ENCODE measurements at places on chromosomes 4 and X.

GRCh38 chrX:109774706-109775105, 41.6 kb upstream of the ACSL4 start:
- no peaks in the 10 kb centered on the region for H3K4me1 ChIP-seq
- no peak for DNase-seq
- H3K4me3 ChIP-seq = no peak overlapping the region
- no peaks in the 10 kb centered on the region for H3K27me3 ChIP-seq

GRCh38 chrX:12771445-12772069, 19.7 kb upstream of the PRPS2 start:
- H3K36me3 ChIP-seq = no peaks in the 10 kb centered on the region
- H3K4me1 ChIP-seq = no peaks in the 10 kb centered on the region
- DNase-seq = peak; percentile 79
- H3K27me3 ChIP-seq = no peaks in the 10 kb centered on the region

- no peak overlapping the region for H3K4me3 ChIP-seq
- H3K27ac ChIP-seq = no peak overlapping the region
- H3K4me1 ChIP-seq = no peaks in the 10 kb centered on the region
- no peaks in the 10 kb centered on the region for H3K27me3 ChIP-seq
- DNase-seq = no peak
Measured at GRCh38 chr4:7847206-7847605, 92.5 kb downstream of the AFAP1 start.

- no peak overlapping the region for H3K27ac ChIP-seq
- DNase-seq = no peak
- no peaks in the 10 kb centered on the region for H3K36me3 ChIP-seq
- H3K4me3 ChIP-seq = no peak overlapping the region
- no peaks in the 10 kb centered on the region for H3K27me3 ChIP-seq
- peaks cover 12% of the 10 kb centered on the region for H3K4me1 ChIP-seq
Measured at GRCh38 chrX:39331082-39331704, 529.9 kb downstream of the MID1IP1 start.

DNA sequence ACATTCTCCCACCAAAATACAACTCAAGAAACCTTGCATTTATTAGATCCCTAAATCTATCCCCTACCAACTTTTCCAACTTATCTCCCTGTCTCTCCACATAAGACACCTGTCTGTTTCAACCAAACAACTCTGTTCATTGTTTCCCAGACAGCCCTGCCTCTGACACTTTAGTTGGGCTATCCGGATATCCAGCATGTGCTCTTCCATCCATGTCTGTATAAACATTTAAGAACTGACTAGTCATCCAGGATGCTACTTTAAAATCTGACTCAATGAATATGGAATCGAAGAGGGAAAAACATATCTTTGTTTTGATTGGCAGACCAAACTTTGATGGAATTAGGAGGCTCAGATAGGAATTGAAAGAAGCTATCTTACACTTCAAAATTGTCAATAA, 143.2 kb upstream of the DCAF8L1 start:
- H3K27ac ChIP-seq = no peak overlapping the region
- H3K27me3 ChIP-seq = no peaks in the 10 kb centered on the region
- H3K4me3 ChIP-seq = no peak overlapping the region
- no peak for DNase-seq

DNA sequence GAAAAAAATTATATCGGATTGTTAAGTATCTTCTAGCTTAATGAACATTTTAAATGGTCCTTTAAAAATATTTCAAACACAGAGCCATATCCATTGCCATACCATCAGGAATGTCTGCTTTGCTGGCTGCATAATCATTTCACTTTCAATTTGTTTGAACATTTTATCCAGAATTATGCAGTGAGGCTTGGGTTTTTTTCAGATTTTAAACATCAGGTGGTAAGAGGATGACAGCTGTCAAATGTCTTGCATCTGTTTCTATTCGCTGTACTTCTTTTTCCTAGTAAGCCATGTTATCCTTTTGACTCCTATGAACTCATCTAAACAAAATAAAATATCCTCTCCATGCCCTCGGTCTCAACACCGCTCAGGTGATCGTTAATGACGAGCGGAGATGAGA, 802 bp downstream of the RFC1 start:
- no peaks in the 10 kb centered on the region for H3K27me3 ChIP-seq
- peaks cover 6% of the 10 kb centered on the region for H3K4me1 ChIP-seq
- no peak for DNase-seq
- no peaks in the 10 kb centered on the region for H3K36me3 ChIP-seq
- H3K4me3 ChIP-seq = peak overlapping the region; percentile 66
- H3K27ac ChIP-seq = peak overlapping the region; percentile 93

DNA sequence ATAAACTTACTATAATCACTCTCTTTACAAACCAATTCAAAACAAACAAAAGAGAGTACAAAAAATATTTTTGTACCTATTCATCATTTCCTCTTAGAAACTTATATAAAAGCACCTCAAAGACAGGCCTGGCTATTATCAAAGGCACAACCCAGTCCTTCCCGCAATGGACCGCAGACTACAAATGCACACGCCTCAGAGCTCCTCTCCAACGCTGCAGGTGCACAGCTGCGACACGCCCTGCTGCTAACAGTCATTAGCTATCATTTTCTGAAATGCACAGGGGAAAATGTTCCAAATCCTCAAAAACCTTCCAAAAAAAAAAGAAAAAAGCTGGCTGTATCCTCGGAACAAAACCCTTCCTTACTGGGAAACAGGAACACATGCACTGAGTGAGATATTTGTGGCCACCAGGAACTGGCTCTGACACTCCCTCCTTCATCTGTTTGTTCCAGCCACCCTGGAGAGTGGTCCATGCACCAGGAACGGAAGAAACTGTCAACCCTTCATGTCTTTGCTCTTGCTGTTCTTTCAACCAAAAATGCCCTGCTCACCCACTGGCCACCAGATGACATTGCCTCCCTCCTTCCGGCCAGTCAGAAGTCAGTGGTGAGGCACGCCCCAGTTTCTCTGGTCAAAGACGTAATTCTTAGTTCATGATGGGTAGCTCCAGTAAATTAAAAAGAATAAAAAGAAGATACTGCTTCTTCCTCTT, 16.7 kb downstream of the IRF2 start:
- no peak overlapping the region for H3K4me3 ChIP-seq
- no peaks in the 10 kb centered on the region for H3K27me3 ChIP-seq
- DNase-seq = no peak
- no peak overlapping the region for H3K27ac ChIP-seq
- H3K36me3 ChIP-seq = no peaks in the 10 kb centered on the region
